Thoracic aorta (tissue), 2 donors: ENCODE measurements at places on chromosomes 7 and 10. TPM values are rescaled to one million over a fixed set of nuclear protein-coding genes. Genes with fewer than 3 reads are reported as not detected.

ECHS1 gene
- 64.6 TPM for total RNA-seq

SLC16A12 gene
- 1.5 TPM for total RNA-seq

PRKAR2B gene
- total RNA-seq, result 3.9 TPM

ELFN1 gene
- 0.81 TPM for total RNA-seq
